ENCODE measurements at places on chromosomes 3 and 15. TPM values are rescaled to one million over a fixed set of nuclear protein-coding genes. Genes with fewer than 3 reads are reported as not detected.

DNA sequence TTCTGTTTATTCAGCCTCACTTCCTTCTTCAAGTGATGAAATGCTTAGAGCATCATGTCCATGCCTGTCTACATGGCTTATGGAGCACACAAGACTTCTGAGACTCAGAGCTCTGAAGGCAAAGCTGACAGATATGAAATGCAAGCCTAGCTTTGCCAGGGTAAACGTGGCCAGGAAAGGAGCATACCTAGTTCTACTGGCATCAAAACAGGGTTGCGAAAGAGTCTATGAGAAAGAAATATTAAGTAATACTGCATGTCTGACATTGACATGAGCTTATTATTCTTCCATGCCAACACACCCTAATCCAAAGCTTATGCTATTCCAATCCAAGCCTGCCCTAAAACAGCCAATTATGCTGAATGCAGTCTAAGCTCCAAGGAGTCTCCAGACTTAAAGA, 391.5 kb downstream of the ERC2 start:
- no peak for DNase-seq

- no peak for DNase-seq
Observed at GRCh38 chr15:93047621-93048425, 41.2 kb downstream of the RGMA start.

DNA sequence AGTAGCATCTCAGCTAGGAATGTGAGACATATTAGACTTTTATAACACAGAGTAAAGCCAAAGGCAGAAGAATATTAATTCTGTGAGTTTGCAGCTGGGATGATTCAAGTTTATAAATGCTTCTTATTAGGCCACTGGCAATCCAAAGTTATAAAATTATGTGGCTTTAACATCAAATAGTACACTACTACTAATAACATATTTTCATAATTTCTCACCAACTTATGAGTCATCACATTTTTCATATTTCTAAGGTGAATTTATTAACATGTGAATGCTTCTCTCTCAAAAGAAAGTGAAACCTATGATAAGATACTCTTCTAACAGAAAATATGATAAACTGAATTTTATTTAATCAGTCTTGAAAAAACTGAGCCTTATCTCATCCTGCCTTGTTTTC, 1348.2 kb upstream of the ALCAM start:
- DNase-seq, result no peak

DNA sequence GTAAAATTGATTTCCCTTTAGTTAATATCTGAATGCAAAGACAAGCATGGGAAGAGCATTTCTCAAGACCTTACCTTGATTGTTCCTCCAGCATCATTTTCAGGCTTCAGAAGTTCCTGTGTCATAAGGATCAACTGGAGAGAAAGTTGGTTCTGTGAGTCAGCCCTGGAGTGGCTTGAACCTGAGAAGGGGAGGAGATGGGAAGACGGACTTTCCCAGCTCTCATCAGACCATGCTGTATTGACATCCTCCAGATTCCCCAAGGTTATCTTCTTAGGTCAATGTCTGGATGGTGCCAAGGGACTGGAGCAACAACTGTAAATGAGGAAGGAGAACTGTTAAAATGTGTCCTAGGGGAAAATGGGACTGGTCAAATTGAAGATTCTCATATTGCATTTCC, 21.0 kb downstream of the RPSA start:
- DNase-seq, result no peak

GRCh38 chr15:77599357-77599756, 33.4 kb downstream of the LINGO1 start:
- DNase-seq, result no peak

- no peak for DNase-seq
Observed at GRCh38 chr15:67724691-67725375, 100.5 kb upstream of the SKOR1 start.

GRCh38 chr3:178880274-178880673, 191.3 kb downstream of the ZMAT3 start:
- no peak for DNase-seq

- no peak for DNase-seq
Observed at GRCh38 chr3:124035463-124036121, 43.7 kb upstream of the ROPN1 start.

GRCh38 chr15:99424131-99424571, 141.6 kb upstream of the MEF2A start:
- no peak for DNase-seq

LIPC gene
- total RNA-seq, result not detected

DNA sequence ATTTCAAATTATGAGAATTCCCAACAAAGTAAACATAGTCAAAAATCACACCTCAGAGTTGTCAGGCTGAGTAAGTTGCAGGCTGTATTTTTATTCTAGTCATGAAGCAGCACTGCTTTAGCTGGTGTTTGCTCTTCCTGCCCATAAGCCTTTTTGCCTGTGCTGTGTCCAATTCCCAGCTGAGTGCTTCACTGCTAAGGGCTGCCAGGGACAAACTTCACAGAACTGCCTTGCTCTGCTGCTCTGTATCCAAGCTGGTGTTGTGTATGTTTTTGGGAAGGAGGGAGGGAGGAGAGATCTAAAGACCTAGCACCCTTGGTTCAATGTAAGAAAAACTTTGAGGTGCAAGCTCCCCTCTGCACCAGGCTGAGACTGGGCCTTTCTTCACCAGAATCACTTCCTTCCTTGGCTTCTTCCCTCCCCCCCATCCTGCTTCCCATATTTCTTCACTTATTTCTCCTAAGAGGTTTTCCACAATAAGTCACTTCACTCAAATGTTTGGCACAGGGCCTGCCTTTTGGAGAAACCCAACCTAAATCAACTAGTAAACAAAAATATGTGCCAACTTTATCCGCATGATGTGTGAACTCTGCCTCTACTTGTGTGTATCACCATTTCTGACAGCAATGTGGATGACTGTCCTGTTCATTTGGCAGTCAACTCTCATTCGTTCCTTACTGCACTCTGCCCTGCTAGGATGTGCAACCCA, 156.1 kb downstream of the TBL1XR1 start:
- DNase-seq, result no peak

GRCh38 chr3:180409883-180410282, 192.1 kb upstream of the TTC14 start:
- DNase-seq, result no peak

DNA sequence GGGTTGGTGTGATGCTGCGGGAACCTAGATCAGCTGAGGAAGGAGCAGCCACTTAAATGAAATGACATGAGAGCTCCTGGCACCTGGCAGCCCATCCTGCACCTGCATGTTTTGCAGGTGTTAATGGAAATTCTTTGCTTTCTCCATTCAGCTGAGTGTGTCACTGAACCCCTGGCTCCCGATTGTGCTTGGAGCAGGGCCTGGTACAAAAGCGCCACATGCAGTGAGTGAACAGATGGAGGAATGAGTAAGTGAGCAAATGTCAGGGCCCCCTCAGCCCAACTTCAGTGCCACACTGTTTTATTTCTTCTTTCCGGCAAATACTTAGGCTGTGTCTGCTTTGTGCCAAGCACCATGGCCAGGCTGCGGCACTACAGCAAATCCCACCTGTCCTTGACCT, 132.2 kb downstream of the ASB7 start:
- no peak for DNase-seq

RAD51 gene
- total RNA-seq, result 15.7 TPM

DNA sequence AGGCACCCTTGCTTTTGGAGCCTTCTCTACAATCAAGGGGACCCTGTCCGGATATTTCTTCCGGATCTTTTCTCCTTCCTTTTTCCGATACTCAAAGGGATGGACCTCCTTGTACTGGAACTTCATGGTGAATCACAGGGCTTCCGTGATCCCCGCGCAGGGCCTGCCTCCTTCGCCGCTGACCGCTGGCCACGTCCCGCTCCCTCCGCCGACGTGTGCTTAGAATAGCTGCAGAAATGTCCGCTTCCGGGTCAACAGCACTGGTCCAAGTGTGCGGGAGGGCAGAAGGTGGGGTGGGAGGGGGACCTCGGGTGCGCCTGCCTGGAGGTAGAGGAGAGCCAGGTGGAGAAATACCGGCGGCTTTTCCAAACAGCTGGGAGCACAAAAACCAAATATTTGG, 3.0 kb upstream of the ZNF774 start:
- no peak for DNase-seq

DNA sequence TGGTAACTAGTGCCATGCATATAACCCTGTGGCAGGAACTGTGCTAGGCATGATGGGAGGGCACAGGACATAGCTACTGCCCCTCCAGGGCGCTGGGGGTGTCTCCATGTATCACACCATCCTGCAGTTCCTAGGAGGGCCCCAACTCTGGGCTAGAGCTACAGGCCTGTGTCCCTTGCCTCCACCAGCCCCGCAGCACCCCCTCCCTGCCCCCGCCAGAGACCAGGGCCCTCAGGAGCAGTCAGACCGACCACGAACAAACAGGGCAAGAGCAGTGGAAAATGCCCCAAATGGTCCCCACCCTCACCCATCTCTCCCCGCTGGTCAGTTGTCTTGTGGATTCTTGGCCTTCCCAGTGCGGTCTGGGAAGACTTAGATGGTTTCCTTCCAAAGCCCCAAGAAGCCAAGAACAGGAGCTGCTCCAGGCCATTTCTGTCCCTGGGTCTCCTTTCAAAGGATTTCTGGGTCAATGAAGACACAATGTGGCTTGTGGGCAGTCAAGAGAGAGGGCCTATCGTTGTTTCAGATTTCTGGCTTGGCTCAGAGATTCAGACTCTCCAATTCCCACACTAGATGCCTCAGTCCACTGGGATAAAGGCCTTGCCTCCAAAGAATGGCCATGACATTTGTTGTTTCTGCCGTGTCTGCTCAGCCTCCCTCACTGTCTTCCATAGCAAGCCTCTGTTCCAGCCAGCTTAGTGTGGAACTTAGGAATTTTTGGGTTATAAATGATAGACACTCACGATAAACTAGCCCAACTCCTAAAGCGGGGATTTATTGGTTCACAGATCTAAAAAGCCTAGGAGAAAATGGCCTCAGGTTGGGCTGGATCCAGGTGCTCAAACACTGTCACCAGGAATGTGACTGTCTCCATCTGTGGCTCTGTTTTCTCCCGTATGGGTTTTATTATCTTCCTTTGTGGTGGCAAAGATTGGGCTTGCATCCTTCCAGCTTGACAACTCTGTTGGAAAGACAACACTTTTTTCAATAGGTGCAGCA, 80.6 kb downstream of the LSM3 start:
- DNase-seq, result no peak

DNA sequence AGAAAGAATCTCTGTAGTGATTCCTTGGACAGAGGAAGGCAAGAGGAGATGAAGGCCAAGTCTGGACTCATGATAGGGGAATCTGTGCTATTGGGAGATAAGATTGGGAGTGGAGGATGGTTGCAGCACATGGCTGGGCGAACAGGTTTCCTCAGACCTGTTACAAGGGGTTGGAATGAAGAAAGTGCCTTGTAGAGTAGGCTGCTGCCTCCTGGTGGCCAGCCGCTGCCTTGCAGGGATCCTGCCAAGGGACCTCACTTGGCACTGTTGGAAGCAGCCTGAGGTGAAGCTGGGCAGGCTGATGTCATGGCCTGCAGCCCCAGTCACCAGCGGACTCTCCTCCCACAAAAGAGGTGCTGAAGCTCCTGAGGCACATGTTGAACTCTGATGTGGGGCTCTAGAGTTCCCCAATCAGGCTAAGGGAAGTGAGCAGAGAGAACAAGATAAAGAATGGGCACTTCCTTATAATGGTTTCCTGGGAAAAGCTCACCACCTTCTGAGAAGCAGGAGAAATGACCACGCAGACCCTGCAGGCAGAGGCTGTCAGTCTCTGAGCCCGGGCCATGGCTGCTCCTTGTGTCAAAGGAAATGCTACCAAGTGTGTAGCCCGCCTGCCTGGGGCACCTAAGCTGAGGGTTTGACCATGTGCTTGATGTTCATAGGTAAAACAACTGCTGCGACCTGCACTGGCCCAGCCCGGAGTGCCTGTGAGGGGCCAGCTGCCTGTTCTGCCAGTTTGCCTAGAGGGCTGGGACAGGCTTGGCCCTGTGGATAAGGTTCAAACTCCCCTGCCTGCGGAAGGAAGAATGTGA, 1.6 kb upstream of the TEX264 start:
- peak; percentile 90 for DNase-seq

DNA sequence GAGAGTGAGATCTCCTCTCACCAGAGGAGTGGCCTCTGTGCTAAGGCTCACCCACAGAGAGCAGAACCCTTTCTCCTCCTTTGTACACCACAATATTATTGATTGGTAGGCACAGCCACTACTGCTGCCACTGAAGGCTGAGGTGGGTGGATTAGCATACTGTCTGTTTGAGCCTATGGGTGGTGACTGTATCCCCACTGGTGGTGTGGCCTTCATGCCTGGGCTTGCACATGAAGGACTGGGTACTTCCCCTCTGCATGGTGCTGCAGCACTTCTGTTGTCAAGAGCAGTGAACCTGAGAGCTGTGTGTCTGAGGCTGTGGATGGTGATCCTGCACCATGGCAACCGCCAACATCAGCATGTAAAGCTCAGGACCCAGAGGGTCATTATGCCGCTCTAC, 35.7 kb upstream of the NECTIN3 start:
- no peak for DNase-seq

DNA sequence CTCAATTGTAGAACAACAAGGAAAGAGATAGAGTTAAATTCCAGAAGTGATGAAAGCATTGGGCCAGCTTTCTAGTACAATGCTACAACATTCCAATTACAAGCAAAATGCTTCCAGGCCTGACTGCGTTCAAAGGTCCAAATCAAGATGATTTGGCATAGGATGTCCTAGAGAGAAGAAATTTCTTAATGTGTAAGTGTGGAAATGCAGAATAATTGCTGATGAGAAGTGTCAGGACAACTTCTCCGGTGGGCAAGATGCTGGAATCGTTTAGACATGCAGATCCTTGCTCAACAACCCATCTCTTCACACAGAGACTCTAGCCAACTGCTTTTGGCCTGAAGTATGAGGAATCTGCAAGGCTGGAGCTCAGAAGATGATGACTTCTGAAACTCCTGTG, 71.1 kb upstream of the PDZRN3 start:
- no peak for DNase-seq

OR5H6 gene
- not detected for total RNA-seq

DNA sequence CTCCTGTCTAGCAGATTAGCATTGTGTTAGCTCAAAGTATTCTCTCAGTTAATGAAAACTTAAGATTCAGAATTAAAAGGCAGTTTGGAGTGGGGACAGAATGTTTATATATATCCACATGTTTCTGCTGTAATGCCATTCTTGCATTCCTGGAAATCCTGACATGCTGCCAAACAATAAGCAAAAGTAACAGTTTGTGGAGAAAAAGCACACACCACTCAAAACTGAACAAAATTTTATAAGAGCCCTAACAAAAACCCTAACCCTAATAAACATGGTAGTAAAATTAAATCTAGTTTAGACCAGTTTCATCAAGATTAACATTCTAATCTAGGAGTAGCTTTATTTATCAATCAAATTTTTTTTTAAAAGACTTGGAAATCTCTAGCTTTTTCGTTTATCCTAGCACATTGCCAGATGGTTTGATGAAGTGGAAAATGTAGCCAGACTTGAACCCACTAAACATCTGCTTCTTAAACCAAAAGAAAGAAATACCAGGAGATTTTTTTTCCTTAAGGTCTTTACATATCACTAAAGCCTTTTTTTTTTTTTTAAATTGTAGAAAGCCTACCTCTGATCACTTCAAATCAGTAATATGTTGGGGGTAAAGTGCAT, 3.7 kb downstream of the TCAIM start:
- no peak for DNase-seq

- DNase-seq, result no peak
Observed at GRCh38 chr3:83513051-83513450, 1445.7 kb upstream of the CADM2 start.
